ENCODE measurements at places on chromosomes 11 and 22.

DNA sequence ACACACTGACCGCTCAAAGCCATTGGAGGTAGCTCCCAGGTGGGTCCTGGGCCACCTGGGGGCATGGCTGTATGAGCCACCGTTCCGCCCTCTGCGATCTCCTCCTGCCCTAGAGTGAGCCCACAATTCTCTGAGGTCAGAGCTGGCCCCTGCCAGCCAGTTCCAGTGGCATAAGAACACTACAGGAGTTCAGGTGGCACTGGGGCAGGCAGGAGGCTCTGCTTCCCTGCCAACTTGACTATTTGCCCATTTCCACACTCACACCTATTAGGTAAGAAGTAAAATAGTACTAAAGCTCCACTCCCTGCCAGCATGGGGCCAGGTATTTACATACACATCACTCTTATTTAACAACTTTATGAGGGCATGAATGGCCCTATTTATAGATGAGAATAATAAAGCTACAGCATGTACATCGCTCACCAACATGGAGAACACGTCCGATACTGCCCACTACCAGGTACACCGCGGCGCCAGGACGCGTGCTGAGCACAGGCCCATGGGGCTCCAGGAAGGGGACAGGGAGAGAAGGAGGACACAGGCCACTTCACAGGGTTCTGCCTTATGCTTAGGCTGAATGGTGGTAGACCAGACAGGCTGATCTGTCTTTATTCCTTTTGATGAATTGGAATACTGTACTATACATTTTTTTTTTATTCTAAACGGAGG, 26.2 kb downstream of the PISD start:
- no peak for DNase-seq

DNA sequence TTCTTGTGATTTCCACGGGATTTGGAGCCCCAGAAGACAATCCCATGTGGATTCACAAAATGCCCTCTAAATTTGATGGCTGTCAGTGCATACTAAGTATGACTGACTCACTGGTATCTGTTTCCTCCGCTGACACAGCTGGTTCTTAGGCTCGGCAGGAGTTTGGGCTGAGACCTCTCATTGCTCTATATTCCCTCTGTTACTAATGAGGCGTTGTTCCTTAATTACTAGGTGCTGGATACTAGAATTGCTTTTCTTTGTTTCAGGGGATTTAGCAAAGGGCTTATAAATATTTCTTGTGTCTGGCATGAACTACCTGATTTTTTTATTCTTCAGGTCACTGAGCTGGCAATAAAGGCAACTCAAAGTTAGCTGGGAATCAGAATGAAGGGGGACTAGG, 53.2 kb upstream of the EHF start:
- no peak for DNase-seq

DNA sequence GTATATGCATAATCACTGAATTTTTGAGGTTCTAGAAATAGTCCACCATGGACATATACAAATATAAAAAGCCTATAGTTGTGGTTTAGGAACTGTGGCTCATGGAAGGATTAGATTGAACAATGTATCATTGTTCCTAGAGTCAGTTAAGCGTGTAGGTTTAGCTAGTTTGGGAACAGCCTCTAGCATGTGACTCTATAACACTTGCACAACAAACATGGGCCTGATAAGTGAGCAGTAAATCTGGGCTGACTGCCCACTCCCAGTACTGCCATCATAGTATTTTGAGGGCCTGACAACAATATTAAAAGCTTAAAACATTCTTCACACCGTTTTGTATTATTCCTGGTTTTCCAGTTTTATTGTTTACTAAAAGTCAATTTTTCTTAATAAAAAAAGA, 47.0 kb downstream of the YAP1 start:
- no peak for DNase-seq

DNA sequence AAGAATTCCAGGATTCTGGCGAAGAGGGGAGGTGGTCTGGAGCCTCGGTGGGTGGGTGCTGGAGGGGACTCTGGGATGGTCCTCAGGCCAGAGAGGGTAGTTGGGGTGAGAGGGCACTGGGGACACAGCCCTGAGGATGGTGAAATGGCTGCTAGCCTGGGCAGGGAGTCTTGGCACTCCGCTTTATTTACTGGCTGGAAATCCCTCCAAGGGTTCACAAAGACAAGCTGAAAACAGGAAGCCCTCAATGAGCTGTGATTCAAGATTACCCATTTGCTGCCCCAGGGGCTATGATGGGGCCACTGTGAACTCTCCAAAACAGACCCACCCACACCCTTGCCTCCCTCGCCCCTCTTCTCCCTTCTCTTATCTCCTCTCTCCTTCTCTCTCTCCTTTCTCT, 71.9 kb downstream of the FBXO7 start:
- DNase-seq, result no peak

GRCh38 chr22:41831383-41831782, 1.5 kb upstream of the SREBF2 start:
- no peak for DNase-seq

DNA sequence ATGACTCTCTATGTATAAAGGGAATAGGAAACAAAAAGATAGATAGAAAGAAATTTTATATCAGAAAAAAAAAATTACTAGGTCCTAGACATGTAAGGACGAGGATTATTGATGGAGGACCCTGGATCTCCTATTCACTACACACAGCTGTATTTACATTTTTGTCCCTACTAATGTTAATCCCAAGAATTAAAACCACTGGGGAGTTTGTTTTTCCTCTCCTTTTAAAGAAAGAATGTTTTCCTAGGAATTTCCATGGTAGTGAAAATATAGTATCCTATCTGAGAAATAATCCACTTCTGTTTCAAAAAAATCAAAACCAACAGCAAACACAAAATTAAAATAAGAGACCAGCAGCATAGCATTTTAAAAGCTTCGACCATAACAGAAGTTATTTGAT, 41.1 kb downstream of the PDGFD start:
- DNase-seq, result no peak

- peak; percentile 33 for DNase-seq
Measured at GRCh38 chr22:38513063-38513462, 7.0 kb upstream of the DDX17 start.

DNA sequence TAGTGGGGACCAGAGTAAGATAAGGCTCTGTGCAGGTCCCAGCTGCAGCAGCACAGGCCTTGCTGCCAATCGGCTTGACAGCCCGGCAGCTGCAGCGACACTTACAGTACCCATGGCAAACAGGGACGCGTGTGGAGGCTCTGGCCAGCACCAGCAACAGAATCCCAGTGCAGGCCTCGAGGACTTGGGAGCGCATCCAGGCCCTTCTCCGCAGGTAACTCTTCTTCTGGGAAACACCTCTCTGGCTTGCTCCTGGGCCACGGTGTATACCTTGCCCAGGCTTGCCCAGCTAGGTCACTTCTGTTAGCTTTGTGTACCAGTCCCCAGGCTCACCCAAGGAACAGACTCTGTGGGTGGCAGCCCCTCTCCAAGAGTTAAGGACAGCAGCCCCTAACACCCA, 126.7 kb downstream of the CTTN start:
- no peak for DNase-seq

GRCh38 chr11:121246769-121247035, 45.9 kb upstream of the SC5D start:
- no peak for DNase-seq

DNA sequence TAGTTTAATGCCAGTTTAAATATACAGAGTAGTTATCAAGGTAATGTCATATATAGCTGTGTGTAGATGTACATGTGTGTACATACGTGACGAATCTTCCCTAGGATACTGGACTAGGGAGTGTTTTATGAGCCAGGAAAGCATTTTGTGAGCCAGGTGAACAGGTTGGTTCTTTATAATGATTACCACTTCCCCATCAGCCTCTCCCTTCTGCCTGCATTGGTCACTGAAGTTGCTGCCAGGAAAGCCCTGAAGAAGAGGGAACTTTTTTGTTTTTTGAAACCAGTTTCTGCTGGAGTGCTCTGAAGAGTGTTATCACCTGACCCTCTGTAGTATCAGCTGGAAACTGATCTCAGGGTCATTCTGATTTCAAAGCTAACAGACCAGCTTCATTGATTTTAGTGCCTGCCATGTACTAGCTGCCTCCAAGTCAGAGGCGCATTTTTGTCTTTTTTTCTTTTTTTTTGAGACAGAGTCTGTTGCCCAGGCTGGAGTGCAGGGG, 14.2 kb upstream of the ST14 start:
- DNase-seq, result no peak

DNA sequence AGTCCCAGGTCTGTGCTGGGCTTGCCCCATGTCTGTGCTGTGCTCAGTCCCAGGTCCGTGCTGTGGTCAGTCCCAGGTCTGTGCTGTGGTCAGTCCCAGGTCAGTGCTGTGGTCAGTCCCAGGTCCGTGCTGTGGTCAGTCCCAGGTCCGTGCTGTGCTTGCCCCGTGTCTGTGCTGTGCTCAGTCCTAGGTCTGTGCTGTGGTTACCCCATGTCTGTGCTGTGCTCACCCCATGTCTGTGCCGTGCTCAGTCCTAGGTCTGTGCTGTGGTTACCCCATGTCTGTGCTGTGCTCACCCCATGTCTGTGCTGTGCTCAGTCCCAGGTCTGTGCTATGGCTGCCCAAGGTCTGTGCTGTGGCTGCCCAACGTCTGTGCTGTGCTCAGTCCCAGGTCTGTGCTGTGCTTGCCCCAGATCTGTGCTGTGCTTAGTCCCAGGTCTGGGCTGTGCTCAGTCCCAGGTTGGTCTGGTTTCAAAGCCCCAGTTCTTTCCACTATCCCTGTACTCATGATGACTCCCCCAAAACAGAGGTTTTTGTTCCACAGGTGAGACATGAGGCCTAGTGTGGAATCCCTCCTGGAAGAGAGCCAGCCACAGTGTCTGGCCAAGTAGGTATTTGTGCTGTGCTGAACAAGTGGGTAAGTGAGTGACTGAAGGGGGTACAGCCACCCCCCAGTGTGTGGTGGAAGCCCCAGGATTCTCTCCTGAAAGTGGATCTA, 34.8 kb downstream of the IRAG1 start:
- no peak for DNase-seq

GRCh38 chr11:68658097-68658496, 26.2 kb upstream of the GAL start:
- no peak for DNase-seq

DNA sequence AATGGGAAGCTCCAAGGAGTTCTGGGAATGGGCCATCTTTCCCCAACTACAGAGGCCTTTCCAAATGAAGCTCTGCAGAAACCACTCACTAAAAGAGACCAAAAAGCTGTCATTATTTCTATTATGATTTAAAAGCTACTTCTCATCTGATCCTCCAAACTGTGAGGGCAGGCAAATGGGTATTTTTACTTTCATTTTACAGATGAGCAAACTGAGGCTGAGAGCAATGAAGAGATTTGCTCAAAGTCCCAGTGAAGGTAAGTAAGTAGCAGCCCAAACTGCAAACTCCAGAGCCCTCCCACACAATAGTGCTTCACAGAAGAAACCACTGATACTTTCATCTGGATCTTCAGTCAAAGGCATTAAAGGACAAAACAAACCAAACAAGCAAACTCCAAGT, 1.4 kb downstream of the RSPH14 start:
- no peak for DNase-seq

GRCh38 chr11:6196396-6196795, 2.6 kb upstream of the OR52W1 start:
- no peak for DNase-seq

DNA sequence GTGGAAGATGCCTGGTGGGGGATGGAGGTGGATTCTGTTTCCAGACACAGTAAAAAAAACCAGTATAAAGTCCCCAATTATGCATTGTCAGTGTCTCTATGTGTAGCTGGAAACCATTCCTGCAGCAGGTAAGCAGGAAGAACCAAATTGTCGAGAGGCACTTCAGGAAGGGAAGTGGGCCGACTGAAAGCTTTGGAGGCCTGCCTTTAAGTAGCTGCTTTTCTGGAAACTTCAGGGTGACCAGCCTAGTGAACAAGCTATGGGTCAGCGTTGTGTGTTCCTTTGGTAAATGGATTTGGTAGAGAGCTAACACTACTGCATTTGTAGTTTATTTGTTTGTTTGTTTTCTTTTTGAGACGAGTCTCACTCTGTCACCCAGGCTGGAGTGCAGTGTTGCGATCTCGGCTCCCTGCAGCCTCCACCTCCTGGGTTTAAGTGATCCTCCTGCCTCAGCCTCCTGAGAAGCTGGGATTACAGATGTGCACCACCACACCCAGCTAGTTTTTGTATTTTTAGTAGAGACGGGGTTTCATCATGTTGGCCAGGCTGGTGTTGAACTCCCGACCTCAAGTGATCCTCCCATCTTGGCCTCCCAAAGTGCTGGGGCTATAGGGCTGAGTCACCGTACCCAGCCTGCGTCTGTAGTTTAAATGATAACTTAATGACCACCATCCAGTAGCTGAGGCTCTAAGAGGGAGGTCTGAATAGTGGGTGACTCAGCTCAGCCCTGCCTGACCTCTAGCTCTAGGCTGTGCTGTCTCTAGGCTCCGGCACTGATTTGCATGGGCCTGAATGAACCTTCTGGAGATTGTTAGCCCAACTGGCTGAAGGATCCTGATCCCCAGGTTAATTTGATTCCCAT, 12.8 kb downstream of the PTPRJ start:
- no peak for DNase-seq

DNA sequence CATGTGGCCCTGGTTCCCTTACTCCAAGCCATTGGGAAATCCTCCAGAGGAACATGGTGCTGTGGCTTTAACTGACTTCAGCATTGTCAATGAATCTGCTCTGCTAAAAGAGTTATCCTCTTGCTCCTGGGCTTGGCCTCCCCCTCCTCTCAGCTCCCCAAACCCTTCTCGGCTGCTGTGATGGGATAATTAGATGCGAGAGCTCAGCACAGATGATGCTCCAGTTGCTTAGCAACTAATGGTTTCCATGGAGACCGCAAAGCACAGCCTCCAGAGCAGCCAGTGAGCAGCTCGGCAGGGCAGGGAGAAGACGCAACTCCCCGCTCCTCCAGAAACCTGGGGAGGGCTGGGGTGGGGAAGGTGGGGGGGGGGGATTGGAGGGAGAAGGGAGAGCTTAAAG, 2.8 kb upstream of the UPK2 start:
- no peak for DNase-seq

DNA sequence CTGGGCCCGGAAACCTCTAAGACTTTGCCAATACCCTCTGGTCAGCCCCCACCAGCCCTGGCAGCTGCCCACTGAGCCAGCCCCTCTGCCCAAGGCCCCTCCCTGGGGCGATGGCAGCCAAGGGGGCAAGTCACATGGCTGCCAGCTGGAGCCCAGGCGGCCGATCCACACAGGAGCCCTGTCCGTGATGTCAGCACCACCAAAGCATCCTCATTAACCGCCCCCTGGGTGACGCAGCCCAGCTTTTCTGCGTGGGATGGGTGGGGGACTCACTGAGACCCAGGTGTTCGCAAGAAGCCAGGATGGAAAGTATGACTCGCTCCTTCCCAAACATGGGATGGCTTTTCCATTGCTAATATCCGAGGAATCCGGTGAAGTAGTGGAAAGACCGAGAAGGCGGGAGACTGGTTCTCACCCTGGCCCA, 46.6 kb upstream of the WNT7B start:
- DNase-seq, result no peak

- peak; percentile 30 for DNase-seq
Measured at GRCh38 chr11:10413268-10413667, 41.8 kb upstream of the AMPD3 start.

DNA sequence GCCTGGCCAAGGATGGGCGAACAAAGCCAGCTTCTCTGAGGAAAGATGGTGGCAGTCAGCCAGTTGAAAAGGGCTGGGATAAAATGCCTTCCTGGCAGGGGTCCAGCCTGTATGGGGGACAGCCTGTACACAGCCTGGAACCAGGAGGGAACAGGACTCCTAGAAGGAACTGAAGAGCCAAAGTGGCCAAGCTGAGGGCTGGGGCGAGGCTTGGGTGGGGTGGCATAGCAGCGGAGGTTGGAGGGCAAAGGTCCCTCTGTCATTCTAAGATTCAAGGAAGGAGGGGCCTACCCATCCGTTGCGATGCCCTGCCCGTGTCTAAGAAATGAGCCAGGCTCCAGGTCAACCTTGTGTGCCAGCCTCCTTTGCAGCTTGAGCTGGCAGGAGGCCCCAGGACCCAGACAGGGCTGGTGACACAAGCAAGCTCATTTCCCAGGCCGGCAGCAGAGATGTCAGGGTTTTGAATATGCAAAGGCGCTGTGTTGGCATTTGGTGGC, 22.6 kb downstream of the FADD start:
- no peak for DNase-seq

Data from activated naive CD8-positive, alpha-beta T cell treated with anti-CD3 and anti-CD28 coated beads, Interleukin-2, amount 50 U/mL, for 24 hours (primary cell).